ENCODE measurements at places on chromosomes 3 and 15. TPM values are rescaled to one million over a fixed set of nuclear protein-coding genes. Genes with fewer than 3 reads are reported as not detected.

The SLC49A4 gene
- 26.3 TPM for total RNA-seq

The FAM174B gene
- 8.7 TPM for total RNA-seq

The RBP2 gene
- not detected for total RNA-seq

The KBTBD13 gene
- total RNA-seq = not detected

The FMN1 gene
- total RNA-seq = 4.0 TPM

The NR2F2 gene
- total RNA-seq = 6.1 TPM

The IL17RB gene
- 1.4 TPM for total RNA-seq

Data from renal cortical epithelial cell (primary cell).